ENCODE measurements at places on chromosomes 12 and 14. TPM values are rescaled to one million over a fixed set of nuclear protein-coding genes. Genes with fewer than 3 reads are reported as not detected.

Gene C12orf50
- total RNA-seq = under 0.01 TPM

Gene LRP1
- total RNA-seq = 464 TPM

Gene TNFAIP2
- 139 TPM for total RNA-seq

Gene FBRSL1
- total RNA-seq = 2.1 TPM

Gene KSR2
- not detected for total RNA-seq

Gene PKP2
- under 0.01 TPM for total RNA-seq

Gene AMN
- total RNA-seq = under 0.01 TPM

Gene GUCY2C
- total RNA-seq = not detected

Gene PDZRN4
- total RNA-seq = not detected

Gene FAIM2
- 3.6 TPM for total RNA-seq

Gene GPR135
- total RNA-seq = 3.0 TPM

Gene DTX1
- total RNA-seq = 0.26 TPM

Gene ENDOU
- 0.17 TPM for total RNA-seq

Gene PRIMA1
- not detected for total RNA-seq

Gene PGF
- total RNA-seq = 7.6 TPM

Gene HEBP1
- total RNA-seq = 33.7 TPM

Gene RFX4
- not detected for total RNA-seq

Gene LRFN5
- total RNA-seq = 3.6 TPM

Gene SLC38A4
- total RNA-seq = 1.8 TPM

Gene CRADD
- 11.8 TPM for total RNA-seq

Gene HELB
- total RNA-seq = 2.6 TPM

Gene KRT85
- not detected for total RNA-seq

Gene ACAD10
- total RNA-seq = 16.2 TPM

Gene CPNE6
- not detected for total RNA-seq

Gene SDR39U1
- 9.9 TPM for total RNA-seq

Gene CEP170B
- total RNA-seq = 10.3 TPM

Gene CISTR
- total RNA-seq = not detected

Gene TRAF3
- total RNA-seq = 14.4 TPM

Gene CATSPERB
- total RNA-seq = not detected

Gene GZMH
- not detected for total RNA-seq

Gene GPR162
- total RNA-seq = 11.8 TPM

Gene FGD6
- total RNA-seq = 5.6 TPM

Gene KCNK10
- not detected for total RNA-seq

Gene CEBPE
- total RNA-seq = not detected

Gene PTCSC3
- not detected for total RNA-seq

Gene CCDC175
- total RNA-seq = not detected

Gene MUCL1
- not detected for total RNA-seq

Gene SDR9C7
- not detected for total RNA-seq

Gene IFI27
- total RNA-seq = 7.9 TPM

Gene MDGA2
- total RNA-seq = not detected

Gene BEST3
- total RNA-seq = not detected

Gene TAS2R30
- 4.0 TPM for total RNA-seq

Gene CLEC9A
- total RNA-seq = not detected

Gene SLC16A7
- 44.2 TPM for total RNA-seq

Gene SSTR1
- 3.0 TPM for total RNA-seq

Gene ACOT4
- total RNA-seq = 1.7 TPM
